Esophagus muscularis mucosa (tissue), 4 donors: ENCODE measurements at places on chromosomes 13 and 19. TPM values are rescaled to one million over a fixed set of nuclear protein-coding genes. Genes with fewer than 3 reads are reported as not detected.

Gene WDR87
- total RNA-seq = not detected

DNA sequence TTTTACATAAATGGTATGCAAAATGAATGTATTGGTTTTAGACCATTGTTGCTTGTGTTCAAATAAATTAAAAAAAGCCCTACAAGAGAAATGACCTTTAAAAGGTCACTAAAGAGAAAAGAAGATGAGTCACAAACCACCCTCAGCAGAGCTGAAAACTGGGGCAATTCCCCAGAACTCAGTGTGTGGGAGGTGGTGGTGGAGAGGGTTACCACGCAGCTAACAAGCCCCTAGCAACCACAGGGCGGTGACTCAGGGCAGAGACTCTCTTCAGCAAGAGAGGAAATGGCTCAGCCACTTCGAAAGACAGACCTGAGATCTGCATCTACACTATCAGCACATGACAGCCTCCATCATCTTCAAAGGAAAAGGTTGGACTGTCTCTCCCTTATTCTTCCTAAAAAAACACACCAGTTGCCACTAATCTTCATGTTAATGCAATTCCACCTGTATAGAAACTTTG lies 29.4 kb upstream of the NDFIP2 start:
- DNase-seq = no peak

DNA sequence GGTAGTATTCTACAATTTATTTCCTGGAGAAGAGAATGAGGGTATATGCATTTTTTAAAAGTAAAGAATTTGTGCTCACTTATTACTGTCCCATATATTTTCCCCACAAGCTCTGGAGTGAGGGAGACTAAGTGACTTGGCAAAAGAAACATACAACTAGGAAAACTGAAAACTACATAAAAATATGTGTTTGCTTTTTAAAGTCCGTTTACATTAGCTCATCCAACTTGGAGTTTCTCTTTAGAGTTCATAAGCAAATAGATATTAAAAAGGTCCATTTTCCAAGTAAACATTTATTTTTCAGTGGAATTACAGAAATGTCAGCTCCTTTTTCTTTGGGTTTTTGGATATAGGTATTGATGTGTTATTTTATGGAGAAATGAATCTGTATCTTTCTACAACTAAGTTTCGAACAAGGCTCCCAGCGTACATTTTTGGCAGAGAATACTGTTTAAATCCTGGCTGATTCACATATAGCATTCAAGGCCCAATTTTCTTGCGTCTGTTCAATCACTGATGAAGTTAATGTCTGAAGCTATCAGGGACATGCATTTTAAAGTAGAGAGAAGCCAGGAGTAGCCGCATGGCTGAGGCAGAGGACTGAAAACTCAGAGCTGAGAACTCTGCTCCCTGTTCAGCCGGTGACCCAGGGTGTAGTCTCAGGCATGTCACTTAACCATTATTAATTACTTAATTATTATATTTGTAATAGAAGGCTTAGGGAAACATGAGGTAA lies 729.4 kb downstream of the EFNB2 start:
- DNase-seq = no peak

DNA sequence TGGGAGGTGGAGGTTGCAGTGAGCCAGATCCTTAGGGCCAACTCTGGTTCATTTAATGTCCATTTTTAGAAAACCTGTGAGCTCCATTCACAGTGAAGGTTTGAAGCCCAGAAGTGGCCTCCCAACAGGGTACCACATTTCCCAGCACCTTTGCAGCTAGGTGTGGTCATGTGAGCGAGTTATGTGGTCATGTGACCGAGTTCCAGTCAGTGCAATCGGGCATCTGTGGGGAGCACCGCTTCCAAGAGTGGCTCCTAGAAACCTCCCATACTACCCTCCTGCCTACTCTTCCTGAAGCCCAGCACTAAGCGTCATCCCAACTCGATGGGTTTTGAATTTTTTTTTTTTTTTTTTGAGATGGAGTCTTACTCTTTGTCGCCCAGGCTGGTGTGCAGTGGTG lies 663 bp upstream of the PLA2G4C start:
- no peak for DNase-seq

Gene ARMC6
- total RNA-seq = 16.2 TPM

DNA sequence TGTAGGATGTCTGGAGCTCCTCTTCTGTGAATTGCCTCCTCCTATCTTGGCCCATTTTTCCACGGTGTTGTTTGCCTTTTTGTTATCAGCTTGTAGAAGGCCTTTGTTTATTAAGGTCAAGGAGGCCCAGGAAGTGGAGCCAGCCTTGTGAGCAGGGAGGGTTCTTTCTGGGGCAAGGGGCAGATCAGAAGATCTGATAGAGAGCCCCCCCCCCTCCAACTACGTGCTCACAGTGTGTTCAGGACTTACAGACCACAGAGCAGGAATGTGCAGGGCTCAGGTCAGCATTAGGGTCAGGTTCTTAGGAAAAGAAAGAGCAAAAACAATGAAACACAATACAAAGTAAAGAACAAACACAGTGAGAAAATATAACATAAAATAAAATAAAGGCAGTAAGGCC lies 59.4 kb downstream of the CCNE1 start:
- no peak for DNase-seq

- DNase-seq = no peak
These were observed 1653.0 kb upstream of the MIR17HG start for GRCh38 chr13:89694451-89694850.

DNA sequence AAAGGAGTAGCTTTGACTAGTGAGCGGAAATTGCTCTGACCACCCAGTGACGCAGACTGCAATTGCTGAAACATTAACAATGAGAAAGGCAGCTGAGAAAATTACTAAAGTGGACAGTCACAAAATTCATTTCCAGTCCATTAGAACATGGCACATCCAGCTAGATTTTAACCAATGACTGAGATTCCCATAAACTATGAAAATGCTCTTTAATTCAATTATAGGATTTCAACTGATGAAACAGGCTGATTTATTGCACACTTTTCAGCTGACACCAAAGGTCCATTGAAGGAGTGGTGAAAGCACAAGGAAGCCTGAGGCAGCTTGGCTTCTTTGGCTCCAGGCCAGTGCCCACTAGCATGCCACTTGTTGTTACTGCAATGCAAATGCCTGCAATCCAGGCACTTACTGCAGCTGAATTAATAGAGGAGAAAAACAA lies 933.4 kb downstream of the SLITRK6 start:
- no peak for DNase-seq

Gene MEF2B
- total RNA-seq = not detected

DNA sequence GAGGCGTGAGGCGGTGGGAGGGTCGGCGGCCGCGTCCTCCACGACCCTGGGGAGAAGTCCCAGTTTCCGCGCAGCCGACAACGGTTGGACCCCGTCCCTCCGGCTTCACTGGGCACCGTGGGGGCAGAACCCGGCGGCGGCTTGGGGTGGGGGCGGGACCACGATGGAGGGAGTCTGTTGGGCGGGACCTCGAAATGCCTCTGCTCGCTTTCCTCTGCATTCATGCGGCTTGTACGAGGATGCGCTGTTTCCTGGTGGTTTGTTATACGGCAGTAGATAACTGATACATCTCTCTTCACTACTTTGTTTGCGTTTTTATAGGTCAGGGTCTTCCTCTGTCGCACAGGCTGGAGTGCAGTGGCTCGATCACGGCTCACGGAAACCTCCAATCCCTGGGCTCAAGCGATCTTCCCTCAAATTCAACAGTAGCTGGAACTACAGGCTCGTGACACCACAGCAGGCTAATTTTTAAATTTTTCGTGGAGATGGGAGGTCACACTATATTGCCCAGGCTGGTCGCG lies 24.6 kb upstream of the ZNF846 start:
- DNase-seq = peak; percentile 92
